Stimulated activated CD8-positive, alpha-beta memory T cell treated with anti-CD3 and anti-CD28 coated beads, Interleukin-2, amount 100 ng/mL, for 48 hours (primary cell): ENCODE measurements at places on chromosomes 2 and 18.

DNA sequence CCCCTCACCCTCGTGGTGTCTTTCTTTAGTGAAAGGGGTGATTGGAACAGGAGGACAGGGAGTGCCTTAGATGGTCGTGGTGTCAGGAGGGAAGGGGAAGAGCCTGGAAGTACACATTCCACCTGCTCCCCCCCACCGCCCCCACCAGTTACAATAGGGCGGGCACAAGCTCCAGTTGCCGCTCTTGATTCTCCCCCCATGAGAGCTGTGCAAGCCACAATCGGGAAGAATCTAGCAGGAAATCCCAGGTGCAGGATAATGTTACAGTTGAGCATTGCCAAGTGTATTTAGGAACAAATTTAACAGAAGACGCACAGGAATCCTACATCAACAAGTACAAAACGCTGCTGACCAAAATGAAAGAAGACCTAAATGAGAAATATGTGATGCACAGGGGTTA lies 73.6 kb downstream of the ASAP2 start:
- no peak for DNase-seq

DNA sequence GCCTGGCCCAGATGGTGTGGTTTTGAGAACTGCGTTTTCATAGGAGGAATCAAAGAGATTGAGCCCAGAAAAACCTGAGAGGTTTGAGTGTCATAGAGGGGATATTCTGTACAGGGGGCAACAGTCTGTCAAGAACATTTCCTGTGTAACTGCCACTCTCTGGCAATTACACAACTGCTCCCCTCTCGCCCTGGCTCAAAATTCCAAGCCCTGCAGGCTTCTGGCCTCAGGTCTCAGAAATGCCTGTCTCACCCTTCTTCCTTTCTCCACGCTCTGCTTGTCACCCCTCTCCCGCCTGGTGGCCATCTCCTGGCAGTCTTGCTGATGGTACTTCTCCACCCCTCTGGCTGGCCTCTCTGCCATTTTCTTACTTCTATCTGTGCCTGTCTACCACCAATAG lies 4.0 kb downstream of the VAMP5 start:
- DNase-seq: no peak

DNA sequence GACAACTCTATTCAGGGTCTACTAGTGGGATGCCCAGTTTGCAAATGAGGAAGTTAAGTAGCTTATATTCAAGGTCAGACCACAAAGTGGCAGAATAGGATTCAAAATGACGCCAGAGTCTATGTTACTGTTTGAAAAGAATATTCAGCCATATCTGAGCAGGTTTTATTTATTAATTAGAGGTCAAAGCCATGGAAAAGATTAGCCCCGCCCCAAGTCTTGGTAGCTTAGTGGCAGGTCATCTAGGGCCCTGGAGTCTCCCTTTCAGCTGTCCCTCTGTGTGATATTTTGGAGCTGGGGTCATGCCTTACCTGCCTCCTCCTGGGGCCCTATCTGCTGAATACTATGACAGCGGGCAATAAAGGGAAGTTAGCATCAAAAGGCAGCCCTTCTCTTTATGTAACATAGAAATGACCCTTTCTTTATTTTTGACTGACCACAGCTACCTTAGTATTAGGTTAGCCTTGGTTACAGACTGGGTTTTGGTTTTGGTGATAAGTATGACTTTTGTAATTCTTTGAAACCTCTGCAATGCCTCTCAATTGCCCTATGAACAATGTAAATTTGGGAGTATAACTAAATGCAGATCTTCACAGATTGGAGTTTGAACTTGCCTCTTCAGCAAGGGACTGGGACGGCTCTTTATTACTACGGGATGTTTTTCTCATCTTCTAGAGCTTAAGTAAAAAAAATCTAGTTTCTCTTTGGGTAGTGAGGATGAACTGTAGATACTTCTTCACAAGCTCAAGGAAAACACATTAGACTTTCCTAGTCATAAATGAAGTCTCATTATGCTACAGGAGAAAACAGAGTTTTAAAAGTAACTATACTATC lies 153.0 kb upstream of the ITGA4 start:
- DNase-seq: no peak

DNA sequence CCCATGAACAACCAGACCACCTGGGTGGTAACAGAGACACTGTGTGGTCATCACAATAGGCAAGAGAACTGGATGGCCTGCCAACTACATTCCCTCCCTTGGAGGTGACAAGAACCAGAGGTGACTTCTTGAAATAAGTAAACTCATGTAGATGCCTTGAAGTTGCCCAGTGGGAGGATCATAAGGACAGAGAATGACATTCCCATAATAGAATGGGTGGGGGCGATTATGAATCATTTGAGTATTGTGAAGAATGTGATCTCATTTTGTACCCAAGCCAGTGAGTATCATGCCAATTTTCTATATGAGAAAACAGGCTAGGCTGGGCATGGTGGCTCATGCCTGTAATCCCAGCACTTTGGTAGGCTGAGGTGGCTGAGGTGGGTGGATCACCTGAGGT lies 211.4 kb upstream of the GYPC start:
- DNase-seq: no peak

DNA sequence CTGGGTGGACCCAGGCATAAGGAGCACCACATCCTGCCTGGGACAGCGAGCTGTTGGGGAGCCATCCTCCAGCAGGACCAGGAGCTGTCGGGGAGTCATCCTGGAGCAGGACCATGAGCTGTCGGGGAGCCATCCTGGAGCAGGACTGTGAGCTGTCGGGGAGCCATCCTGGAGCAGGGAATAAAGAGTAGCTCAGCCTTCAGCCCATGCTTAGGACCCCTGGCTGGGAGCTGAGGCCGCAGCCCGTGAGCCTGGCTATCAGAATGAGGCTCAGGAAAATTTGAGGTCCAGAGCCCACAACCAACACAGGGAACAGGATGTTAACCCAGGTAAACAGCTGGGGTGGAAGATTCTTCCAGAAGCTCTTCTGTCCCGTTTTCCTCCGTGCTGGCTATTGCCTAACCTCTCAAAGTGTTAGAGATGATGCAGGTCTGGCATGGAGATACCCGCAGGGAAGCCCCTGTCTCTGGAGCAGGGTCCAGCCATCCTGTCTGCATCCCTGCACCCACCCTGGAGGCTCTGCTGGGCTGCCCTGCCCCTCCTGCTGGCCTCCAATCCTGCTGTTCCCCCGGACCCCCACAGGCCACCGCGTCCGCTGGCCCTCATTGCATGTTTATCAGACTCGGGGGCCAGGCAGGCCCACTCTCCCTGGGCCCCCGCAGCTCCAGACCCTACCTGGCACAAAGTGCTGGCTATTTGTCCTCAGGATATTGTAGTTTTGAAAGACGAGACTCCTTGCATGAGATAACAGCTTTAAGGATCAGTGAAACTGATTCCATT lies 243.5 kb upstream of the MYT1L start:
- no peak for DNase-seq
